ENCODE measurements at places on chromosomes 3 and 15.
A peak's percentile ranks its signal among the peaks of the same experiment; 100 is the strongest.

GRCh38 chr3:10757821-10758130 lies 58.3 kb upstream of the SLC6A11 start:
- no peak for DNase-seq

DNA sequence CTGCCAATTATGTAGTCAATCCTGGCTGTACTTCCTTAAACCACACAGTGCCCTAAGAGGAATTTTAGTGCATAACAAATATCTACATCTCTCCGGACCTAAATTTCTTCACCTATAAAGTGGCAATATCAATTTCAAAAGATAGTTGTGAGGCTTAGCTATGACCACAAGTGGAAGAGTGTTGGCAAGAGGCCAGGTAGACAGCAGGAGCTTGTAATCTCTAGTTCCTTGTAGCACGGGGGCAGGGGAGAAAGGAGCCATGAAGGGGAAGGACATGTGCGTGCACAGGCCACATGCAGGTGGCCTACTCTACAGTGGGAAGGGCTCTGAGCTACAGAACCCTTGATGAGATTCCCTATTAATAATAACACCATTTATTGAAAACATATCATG lies 269.7 kb downstream of the ABHD5 start:
- no peak for DNase-seq

GRCh38 chr15:61861962-61862361 lies 198.3 kb downstream of the VPS13C start:
- no peak for DNase-seq

DNA sequence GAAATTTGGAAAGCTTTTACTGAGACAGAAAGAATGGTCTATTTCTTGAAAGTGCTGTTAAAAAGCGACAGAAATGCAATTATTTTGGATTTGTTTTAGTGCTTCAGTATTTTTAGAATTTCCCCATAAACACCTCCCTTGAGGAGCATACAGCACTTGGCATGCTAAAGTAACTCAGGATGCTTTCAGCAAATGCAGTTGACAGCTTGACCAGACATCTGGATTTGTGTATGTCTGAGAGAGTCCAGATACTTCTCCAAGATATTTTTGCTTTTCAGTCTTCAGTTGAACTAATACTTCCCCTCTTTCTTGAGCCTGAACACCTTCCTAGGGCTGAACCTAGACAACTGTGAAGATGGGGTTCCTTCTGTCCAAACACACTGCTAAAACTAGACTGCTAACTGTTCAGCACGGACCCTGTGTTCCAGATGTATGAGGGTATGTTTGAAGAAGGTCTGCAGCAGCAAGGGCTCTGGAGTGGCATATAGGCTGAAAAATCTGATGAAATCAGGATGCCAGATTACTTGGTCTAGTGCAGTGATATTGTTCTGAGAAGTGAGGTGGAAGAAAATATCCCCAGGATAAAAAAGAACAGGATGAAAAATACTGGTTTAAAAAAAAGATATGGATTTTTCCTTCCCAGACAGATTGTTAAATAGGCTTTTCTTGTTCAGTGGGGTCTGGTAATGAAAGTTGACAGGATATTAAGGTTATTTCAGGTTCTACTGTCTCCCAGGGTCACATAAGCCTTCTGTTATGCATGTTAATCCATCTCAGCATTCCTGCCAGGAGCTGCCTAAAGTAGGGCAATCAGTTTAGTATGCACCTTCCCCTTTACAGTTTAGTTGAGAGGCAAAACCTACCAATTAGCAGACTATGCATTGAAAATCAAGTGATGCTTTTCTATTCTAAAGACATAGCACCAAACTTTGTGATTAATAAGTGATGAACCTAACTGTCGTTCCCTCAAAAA lies 516.9 kb upstream of the TBL1XR1 start:
- no peak for DNase-seq

DNA sequence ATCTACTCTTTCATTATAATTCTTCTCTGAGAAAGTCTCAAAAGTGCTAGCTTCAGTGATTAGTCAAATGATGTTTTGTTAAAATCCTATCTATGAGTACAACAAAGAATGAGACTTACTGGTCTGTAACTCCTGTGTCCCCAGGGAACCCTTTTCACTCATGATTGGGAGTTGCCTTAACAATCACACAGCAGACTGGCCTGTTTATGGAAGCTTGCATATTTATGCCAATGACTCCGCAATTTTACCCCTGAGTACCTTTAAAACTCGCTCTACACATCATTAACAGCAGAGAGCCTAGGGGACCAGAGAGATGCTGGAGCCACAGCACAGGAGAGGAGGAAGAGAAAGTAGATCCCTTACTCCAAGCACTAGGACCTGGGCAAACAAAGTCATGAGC lies 628.1 kb downstream of the IGSF11 start:
- DNase-seq = no peak

- DNase-seq = no peak
Observed at GRCh38 chr3:100185847-100186246, 71.5 kb upstream of the FILIP1L start.

DNA sequence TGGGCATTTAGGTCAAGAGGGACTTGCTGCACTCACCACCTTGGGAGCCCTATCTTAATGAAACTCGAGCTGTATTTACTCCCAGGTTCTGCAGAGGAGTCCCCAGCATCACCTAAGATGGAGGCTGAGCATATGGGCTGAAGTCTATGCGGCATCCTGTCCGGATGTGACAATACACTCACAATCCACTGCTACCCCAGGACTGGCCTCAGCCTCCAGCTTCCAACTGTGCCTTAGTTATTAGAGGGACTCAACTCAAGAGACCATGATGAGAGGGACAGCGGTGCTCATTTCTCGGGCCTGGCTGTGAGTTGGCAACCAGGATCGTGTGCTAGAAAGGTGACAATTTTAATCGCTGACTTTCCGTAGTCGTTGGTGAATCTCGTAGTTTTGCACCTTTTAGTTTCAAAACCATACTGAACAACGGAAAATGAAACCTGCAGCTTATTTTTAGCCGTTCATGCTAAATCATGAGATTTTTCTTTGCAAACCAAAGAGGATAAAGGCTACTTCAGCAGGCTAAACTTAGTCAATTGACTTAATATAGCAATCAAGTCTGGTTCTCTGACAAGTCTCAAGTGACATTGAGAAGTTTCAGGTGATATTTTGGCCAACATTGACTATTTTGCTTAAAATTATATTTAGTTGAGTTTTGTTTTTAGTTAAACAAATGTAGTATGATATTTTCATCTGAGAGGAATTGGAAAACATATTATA lies 11.1 kb downstream of the ZBTB38 start:
- no peak for DNase-seq

GRCh38 chr3:43914269-43914668 lies 223.5 kb downstream of the ABHD5 start:
- no peak for DNase-seq

DNA sequence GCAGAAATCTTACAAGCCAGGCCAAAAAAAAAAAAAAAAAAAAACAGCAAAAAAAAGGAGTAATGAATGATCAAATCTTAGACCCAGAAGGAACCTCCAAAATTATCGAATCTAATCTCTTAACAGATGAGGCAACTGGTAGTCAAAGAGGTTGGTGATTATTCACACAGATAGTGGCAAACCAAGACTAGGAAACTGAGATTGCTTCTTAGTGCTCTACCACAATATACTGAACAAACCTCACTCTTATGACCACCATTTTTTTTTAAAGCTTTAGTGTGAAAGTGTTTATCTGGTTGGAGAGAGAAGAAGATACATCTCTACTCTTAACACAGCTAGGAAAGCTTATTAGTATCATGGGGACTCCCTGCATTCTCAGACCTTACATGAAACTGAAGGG lies 17.3 kb downstream of the ATOSA start:
- no peak for DNase-seq

DNA sequence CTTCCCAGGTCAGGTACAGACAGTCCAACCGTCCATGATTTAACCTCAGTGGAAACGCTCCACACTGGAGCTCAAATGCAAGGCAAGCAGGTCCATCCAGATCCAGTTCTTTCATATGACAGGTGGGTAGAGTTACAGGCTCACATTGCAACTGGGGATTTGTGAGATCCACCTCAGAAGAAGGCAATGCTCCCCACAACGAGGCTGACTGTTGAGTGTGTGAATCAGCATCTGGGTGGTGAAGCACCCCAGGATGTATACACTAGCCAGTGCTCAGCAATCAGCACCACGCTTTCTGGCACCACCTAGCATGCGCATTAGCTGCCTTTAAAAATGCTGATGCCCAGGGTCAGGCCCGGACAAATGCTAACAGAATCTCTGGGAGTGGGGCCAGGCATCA lies 343.5 kb upstream of the ICE2 start:
- no peak for DNase-seq

DNA sequence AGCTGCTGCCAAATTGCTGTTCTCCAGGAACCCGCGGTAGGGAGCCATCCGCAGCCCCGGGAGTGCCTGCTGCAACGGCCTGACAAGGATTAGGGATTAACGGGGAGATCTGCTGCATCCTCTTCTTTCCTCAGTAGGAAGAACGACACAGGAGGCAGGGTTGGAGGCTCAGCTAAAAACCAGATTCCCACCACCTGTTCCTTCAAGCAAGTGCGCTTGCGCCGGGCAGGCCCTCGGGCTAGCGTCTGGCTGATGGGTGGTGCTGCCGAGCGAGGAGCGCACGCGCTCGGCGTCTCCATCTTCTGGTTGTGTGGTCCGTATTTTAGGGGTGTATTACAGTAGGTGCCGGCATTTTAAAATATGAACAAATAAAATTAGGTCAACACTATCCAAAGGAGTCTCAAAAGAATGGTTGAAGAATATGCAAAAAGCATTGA lies 25.4 kb upstream of the SLC25A26 start:
- peak; percentile 55 for DNase-seq

DNA sequence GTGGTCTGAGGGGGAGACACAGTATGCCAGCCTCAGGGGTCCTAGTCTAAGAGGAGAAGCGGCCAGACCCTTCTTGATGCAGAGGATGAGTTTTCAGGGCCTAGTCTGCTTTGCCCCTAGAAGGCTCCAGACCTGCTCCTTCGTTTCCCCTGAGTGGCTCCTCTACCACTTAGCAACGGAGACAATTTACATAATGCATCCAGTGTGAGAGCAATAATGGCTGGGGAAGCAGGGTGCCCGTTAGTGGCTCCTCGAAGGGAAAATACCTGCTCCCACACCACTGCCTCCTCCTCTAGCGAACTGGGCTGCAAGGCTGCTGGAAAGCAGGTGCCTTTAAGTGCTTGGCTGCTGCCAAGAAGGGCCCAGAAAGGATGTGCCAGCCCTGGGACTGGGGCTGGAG lies 38.9 kb downstream of the CACNA2D2 start:
- no peak for DNase-seq

GRCh38 chr3:16239086-16239770 lies 25.5 kb downstream of the DPH3 start:
- no peak for DNase-seq

DNA sequence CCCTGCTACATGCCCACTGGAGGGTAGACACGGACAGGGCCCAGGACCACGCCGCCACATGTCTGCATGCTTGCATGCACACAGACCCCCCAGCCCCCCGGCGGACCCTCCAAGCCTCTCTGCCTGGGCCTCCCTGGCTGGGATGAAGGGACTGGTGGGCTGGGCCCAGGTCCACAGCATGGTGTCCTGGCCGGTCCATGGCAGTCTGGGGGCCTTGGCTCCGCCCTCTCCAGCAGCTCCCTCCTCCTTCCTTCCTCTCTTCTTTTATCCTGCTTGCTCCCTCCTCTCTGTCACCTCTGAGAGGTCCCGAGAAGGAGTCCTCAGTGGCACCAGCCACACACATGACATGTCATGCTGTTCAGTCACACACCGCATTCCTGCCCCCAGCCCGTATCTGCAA lies 24.5 kb downstream of the DUSP7 start:
- DNase-seq = no peak

DNA sequence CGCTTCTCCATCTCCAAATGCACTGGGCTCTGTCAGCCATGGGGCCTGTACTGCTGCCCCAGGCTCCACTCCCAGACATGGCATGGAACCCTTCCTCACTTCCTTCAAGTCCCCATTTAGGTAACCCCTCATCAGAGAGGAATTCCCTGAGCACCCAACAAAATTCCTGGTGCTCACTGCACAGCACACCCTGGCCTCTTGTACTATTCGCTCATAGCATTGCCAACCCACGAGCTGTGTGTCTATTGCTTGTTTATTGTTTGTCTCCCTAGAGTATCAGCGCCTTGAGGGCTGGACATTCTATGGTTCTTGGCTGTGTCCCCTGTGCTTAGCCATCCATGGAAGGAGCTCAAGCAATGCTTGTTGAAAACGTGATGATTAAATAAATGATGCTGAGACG lies 46.1 kb upstream of the SLCO2A1 start:
- DNase-seq = no peak

GRCh38 chr3:188126934-188127333 lies 27.0 kb upstream of the LPP start:
- no peak for DNase-seq

DNA sequence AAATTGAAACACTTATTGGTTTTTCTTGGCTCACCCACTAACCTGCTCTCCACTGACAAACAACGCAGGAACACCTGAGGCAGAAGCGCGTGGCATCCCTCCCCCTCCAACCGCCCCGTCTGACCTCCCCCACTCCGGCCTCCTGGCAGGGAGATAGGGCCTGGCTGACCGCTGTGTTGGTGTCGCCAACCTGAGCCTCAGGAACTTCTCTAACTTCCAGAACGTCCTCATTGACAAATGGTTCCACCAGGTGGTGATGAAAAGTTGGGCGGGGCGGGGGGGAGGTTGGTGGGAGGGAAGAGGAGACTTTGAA lies 22.8 kb downstream of the IL17RD start:
- DNase-seq = no peak

GRCh38 chr3:133881939-133882825 lies 13.5 kb downstream of the RAB6B start:
- DNase-seq = no peak

DNA sequence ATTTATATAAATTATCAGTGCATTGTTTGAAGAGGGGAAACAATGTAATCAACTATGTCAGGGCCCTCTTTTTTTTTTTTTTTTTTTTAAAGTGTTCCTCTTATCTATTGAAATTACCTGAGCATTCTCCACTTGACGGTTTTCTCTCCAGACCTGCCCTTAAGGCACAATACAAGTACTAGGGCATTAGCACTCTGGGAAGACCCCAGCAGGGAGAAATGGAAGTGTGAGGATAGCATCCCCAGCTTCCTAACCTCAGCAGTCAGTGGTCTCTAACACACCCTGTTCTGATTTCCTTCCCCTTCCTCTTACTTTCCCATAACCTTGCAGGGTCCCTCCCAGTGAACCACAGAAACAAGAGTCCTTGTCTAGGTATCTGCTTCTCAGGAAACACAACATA lies 458.3 kb upstream of the ARL6 start:
- no peak for DNase-seq

GRCh38 chr3:129371041-129371826 lies 57.2 kb downstream of the EFCAB12 start:
- no peak for DNase-seq

GRCh38 chr3:105938806-105939205 lies 70.0 kb upstream of the CBLB start:
- DNase-seq = no peak

GRCh38 chr3:10011631-10012030 lies 14.6 kb upstream of the FANCD2 start:
- DNase-seq = no peak

- no peak for DNase-seq
Observed at GRCh38 chr15:68687136-68687735, 108.4 kb downstream of the CORO2B start.

DNA sequence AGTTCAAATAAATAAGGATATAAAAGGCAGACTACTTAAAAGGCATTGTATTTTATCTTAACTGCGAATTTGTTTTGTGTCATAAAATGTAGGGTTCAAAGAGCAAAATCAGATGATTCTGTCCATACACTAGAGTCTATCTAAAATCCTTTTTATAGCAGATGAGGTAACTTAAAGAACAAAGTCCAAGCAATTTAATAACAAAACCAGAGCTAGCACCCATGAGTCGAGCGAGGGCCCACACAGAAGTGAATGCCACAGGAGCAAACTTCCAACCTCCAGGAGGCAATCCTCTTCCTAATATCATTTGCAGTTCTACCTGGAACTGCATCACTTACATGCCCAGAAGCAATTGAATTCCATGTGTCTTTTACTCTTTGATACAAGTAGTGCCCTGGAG lies 35.4 kb upstream of the KBTBD8 start:
- no peak for DNase-seq

All from PC-9 (cell line).